Forelimb muscle (tissue), 1 donor: ENCODE measurements at places on chromosomes 3 and 15.

- DNase-seq: no peak
These were observed 10.9 kb downstream of the KBTBD13 start for GRCh38 chr15:65087411-65087810.

DNA sequence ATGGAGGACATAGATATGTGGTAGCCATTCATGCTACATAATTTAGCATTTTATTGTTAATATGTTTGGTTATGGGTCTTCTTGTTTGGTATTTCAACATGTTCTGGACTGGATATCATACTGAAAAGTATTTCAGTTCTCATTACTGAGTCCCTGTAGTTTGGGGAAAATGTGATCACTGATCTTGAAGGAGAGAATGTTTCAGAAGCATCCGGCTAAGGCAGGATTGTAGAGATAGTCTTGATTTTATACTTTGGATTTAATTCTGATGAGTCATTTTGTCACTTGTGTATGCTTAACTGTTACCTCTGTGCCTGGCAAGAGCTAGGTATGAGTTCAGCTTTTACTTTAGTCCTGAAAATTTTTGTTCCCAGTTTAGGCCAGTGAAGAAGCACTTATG is 7.1 kb downstream of the CHD2 start:
- no peak for DNase-seq

DNA sequence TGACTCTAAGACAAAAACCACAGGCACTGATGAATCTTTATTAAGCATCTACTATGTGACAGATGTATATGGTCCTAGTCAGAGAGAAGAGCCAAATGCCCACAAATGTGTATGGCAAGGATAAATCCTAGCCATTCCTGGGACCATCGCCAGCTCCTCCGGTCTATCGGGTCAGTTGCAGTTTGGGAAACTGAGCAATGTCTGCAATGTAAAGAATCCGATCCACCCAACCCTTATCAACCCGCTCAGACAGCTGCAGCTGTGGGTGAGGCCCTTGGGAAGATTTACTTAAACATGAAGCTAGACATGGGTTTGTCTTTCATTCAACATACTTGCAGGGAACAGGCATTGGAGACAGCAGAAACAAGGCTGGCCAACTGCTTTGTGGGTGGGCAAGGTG is 40.5 kb upstream of the CDV3 start:
- DNase-seq: no peak

GRCh38 chr3:126927401-126927750 is 55.5 kb upstream of the PLXNA1 start:
- no peak for DNase-seq

GRCh38 chr3:66639809-66640356 is 139.1 kb upstream of the LRIG1 start:
- no peak for DNase-seq

DNA sequence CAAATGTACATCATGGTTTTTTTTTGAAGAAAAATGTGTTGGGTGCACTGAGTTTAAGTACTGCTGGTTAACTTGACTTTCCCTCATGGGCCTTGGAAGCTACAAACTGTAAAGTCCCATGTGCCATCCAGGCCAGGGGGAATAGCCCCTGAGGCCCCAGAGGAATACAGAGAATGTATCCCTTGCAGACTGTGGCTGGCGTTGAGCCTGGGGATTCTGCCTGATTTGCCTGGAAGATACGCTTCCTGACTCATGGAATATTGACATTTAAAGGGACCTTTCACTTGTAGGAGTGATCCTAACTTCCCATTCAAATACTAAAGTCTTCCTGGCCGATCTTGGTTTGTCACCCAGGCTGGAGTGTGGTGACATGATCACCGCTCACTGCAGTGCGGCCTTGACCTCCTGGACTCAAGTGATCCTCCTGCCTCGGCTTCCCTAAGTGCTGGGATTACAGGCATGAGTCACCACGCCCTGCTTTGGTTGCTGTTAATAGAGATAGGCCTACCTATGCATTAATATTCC is 42.0 kb downstream of the ADAMTSL3 start:
- DNase-seq: no peak

DNA sequence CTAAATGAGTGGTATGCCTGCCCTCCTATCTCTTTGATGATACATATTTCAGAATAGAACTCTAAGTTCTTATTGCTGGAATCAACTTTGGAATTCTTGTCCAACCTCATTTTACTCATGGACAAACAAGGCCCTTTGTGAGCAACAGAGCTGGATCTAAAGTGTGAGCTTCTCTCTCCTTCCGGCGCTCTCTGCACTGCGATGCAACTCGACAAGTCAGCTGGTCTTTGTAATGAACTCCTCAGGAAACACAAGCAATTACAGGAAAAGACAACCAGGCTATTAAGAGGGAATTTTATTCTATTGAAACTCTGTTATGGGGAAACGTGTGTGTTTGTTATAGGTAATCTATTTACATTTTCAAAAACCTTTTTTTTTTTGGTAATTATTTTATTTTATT is 20.3 kb upstream of the NRROS start:
- no peak for DNase-seq

- DNase-seq: no peak
These were observed 38.4 kb downstream of the KCNAB1 start for GRCh38 chr3:156158656-156159295.

DNA sequence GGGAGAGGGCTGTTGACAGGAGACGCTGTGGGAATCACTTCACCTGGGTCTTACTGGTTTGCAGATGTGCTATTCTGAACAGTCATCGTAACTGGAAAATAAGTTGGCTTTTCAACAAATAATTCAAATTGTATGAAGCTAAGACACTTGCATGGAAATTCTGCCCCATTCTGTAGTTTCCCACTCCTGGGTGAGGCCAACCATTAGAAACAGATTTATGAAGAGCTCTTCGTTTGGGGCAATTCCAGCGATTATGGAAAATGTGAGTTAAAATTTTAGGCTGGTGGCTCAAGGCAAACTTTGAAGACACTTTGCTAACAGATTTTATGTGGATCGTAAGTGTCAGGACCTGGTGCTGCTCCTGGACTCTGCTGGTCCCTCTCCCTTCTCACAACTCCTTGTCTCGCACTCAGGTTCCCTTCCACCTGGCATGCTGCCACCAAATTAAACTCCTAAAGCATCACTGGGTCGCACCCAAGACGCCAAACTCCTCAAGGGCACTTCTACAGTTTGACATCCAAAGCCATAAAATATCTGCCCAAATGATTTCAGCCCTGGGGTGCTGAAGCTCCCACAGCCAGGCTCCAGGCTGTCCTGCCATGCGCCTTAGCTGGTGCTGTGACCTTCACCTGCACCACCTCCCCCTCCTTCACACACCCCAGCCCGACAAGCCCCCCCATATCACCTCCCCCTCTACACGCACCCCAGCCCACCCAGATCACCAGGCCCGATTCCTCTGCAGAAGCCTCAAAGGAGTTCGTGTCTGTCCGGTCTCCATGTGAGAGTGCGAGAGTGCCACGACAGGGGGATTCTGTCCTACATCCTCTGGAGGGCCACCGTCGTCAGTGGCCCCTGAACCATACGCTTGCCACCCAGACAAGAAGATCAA is 138.4 kb downstream of the NSMCE3 start:
- no peak for DNase-seq

GRCh38 chr15:36334059-36334458 is 245.4 kb upstream of the CDIN1 start:
- no peak for DNase-seq

DNA sequence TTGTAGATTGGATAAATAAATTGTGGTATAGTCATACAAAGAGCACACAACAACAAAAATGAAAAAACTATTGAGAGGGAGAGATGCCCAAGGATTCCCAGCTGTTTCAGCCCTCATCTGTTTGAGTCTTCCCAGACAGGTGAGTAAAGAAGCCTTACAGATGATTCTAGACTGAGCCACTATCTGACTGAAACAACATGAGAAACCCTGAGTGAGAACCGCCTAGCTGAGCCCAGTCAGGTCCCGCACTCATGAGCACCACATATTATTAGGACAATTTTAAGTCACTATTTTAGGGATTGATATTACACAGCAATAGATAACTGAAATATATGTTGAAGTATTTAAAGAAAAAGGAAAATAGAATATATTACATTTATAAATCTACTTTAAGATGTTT is 19.0 kb downstream of the POPDC2 start:
- DNase-seq: no peak

GRCh38 chr3:5271372-5271683 is 83.8 kb downstream of the EDEM1 start:
- no peak for DNase-seq

DNA sequence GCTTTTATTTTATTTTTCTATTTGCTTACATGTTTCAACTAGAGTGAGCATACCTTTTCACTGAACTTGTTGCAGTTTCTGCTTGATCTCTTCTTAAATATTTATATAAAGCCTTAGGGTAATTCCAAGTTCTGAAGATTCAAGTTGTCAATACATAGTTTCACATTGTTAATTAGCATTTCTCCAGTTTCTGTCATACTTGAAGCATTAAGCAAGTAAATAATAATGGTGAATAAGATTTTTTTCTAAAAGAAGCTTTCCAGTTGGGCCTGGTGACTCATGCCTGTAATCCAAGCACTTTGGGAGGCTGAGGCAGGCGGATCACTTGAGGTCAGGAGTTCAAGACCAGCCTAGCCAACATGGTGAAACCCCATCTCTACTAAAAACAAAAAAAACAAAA is 53.9 kb downstream of the CALML4 start:
- DNase-seq: no peak
